ENCODE measurements at places on chromosomes 2 and 18.
A peak's percentile ranks its signal among the peaks of the same experiment; 100 is the strongest.

DNA sequence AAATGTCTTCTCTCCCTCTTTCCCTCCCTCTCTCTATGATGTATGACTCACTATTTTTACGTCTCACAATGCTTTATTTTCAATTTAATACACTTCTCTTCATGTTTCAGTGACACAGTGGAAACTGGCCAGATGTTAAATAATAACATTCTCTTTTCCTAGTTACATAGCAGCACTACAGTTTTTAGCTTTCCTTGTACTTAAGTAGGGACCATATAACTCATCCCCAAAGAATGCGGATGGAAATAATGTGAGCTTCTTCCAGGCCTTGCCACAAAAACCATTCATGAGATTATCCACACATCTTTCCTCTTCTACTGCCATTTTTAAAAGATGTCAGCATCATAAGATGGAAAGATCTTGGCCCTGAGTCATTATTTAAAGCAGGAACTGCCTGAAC is 789.4 kb downstream of the LRP1B start:
- DNase-seq = no peak

DNA sequence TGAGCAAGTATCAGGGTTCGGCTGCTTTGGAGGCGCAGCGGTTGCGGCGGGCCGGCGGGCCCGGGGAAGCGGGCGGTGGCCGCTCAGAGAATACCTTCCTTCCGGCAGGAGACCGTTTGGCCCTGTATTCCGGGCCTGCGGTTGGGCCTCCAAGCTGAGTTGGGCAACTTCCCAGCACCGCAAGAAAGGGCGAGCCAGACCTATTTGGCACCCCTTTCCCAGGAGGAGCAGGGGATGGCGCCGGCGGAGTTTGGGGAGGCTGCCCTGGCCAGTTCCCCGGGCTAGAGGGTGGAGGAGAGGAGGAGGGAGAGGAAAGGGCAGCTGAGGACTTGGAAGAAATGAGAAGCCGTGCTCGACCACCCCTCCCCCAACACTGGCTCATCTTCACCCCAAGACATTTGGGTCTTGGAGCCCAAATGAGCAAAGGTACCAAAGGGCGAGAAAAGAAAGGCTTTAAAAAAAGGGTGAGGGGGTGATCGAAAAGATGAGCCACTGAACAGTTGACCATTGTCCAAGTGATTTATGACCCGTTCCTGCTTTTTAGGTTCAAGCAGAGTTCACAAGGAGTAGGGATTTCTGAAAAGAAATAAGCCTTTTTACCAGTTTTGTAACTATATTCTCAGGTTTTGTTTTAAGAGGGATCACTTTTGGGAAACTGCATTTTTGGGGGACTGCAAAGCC is 8.4 kb downstream of the HOXD3 start:
- DNase-seq = no peak

DNA sequence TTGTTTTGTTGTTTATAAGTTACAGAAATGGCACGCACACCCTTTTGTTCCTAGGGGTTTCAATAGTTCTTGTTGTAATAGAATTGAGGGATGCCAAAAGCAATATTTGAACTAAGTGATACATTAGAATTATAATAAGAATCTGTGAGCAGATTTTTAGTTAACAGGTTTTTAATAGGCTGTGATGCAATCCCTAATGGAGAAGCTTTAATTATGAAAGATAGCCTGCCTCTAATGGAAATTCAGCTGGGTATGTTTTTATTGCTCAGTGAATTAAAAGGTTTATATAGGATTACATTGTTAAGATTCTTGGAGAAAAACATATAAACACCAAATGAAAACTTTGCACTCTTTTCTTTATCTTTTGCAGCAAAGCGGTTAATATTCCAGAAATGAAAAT is 131.1 kb downstream of the PPP1R1C start:
- DNase-seq = no peak

DNA sequence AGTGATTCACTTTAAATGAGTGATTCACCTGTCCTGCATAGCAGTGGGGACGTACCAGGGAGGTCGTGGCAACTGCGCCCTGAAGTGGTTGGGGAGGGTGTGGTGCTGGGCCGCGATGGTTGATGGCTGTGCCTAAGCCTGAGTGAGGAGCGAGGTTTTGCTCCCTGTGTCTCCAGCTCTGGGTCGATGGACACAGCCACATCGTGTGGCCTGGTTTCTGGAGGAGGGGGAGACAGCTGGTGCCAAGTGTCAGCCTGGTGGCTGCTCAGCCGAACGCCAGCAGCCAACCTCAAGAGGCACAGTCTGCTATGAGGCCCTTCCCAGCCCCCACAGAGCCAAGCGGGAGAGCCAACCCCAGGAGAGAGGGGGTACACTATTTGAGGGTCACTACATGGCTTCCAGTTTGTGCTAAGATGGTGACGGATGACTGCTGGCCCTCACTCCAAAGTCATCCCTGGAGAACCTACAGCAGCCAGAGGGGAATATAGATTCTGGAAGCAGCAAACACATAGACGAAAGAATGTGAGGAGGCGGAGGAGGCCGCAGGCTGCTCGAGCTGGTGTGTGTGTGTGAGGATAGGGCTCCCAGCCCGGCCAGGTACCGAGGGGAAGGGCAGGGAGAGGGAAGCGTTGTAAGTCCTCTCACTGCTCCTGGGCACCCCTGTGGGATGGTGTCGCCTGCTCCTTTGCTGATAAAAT is 58.6 kb upstream of the OTOF start:
- no peak for DNase-seq

DNA sequence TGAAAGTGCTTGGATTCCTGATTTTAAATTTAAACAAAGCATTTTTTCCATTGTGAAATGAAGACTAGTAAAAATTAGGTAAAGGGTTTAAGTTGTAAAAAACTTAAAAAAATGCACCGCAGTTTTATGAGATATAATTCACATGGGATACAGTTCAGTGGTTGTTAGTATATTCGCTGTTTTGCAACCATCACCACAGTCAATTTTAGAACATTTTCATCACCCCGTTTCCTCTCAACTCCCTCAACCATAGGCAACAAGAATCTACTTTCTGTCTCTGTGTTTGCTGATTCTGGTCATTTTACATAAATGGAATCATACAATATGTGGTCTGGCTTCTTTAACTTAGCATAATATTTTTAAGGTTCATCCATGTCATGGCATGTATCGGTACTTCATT is 4.0 kb downstream of the DGKD start:
- no peak for DNase-seq

DNA sequence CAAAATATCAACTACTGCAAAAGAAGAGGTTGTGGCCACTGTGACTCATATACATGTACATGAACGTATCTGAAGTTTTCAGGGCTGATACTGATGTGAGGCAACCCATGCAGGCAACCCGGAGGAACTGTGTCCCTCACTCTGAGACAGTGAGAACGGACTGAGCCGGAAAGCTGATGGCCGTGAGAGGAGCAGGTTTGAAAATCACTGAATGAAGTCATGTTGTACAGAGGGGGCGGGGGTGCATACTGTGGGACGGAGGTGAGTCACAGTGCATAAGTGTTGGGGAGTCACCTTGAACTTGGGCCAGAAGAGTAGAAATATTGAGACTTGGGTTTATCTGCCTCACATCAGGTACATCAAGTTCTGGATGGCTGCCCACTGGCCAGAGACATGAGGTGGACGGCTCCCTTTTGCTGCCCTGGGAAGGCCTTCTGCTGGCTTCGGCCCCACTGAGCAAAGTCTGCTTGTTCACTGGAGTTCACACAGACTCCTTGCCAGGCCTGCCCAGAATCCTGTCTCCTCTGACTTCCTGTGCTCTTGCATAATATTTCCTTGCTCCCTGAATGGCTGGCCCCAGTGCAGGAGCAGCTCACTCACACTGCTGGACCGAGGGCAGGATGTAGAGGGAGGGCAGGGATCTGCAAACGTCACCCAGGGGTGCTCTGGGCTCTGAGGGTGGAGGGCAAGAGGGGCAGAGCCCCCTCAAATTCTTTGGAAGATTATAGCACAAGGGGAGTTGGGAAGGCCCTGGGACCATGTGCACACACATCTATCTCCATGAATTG is 18.1 kb downstream of the EPAS1 start:
- DNase-seq = peak; percentile 78

DNA sequence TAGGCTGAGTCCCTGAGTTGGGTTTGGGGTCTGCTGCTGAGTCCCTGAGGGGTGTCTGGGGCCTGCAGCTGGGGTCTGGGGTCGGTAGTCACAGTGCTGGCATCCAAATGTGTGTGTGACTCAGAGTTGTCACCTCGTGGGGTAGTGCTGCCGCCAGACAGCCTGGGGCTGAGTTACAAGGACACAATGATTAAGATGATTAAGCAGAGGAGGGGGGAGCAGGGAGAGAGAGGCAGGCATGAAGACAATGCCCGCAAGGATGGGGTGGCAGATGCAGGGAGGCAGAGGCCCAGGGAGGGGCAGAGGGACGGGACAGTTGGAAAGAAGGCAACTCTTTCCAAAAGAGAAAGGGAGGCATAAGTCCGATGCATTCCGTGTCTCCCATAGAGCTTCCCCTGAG is 120.2 kb downstream of the CELF4 start:
- no peak for DNase-seq

- DNase-seq = no peak
Measured at GRCh38 chr2:42971947-42972736, 179.8 kb upstream of the HAAO start.

GRCh38 chr2:18803141-18803939 is 214.0 kb upstream of the NT5C1B start:
- DNase-seq = no peak

DNA sequence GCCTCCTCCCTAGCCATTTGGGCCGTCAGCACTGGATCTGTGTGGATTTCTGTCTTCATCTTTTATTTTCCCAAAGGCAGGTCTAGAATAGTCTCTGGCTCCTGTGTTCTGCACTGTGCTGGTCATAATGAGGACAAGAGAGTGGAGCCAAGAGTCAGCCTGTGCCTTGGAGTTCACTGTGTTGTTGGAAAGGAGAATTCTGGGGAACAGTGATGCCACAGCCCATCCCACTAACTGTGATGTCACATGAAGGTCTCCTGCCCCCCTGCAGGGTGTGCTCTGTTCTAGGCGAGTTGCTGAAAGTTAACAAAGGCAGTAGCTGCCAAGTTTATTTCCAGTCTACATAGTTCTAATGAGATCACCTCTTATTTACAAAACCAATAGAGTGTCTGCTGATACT is 248.5 kb downstream of the TPGS2 start:
- no peak for DNase-seq

DNA sequence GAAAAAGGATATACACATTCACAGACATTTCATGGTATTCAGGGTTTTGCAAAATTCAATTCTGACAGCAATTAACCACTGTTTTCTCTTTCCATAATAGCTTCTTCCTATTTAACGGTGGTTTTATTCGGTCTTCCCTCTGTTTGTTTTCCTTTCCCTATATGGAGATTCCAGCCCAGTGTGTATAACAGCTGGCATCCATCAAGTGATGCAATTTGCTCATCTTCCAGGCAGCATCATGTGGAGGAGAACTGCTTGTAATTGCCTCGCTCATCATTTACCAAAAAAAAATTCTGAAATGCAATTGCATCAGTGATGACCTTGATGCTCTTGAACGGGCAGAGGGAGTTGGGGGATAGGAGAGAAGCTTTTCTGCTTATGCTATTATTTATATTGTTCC is 165.9 kb upstream of the PGAP1 start:
- DNase-seq = peak; percentile 45

- DNase-seq = no peak
Measured at GRCh38 chr2:133194777-133195335, 373.4 kb downstream of the NCKAP5 start.

- no peak for DNase-seq
Measured at GRCh38 chr2:85410584-85411404, 628 bp upstream of the CAPG start.

- DNase-seq = no peak
Measured at GRCh38 chr2:84083984-84084383, 375.1 kb downstream of the SUCLG1 start.

DNA sequence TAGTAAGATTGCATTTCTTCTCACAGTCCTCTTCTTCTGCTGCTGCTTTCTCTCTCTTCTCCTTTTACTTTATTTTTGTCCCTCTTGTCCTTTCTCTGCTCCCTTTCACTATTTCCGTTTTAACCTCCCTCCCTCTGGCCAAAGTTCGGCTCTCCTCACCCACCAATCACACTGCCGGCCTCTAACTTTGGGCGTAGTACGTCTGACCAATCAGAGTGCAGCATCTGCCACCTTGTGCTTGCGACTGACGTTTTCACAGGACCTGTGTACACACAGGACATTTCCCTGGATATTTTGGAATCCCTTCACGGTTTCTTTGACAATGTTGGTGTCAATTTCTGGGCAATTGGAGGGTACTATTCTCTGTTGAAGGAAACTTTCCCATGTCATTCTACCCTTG is 22.6 kb upstream of the ICOS start:
- no peak for DNase-seq

- no peak for DNase-seq
Measured at GRCh38 chr2:11922294-11922693, 175.9 kb downstream of the LPIN1 start.

DNA sequence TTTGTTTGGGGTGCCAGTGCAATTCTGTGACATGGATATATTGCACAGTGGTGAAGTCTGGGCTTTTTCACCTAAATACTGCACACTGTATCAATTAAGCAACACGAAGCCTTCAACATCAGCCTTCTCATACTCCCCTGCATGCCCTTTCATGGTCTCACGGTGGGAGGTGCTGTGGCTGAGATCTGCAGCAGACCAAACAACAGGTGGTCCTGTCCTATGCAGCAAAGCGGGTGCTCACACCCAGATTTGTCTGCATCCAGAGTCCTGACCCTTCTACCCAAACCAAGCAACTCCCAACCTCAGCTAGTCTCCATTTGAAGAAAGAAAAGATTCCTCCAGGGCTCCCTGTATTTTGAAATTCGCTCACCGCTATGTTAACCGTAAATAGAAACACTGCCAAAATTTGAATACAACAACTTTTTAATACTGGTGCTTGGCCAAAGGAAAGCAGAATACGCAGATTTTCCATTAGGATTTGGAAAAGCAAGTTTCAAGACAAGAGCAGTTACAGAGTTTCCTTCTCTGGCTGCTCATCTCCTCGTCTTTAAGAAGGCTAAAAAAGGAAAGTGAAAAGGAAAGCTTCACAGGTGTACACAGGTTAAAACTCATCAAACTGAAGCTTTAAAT is 34.9 kb downstream of the FAM168B start:
- no peak for DNase-seq

- DNase-seq = no peak
Measured at GRCh38 chr2:226131299-226131784, 668.3 kb downstream of the IRS1 start.

- peak; percentile 24 for DNase-seq
Measured at GRCh38 chr2:239463541-239464165, 62.8 kb upstream of the HDAC4 start.

GRCh38 chr2:45105050-45105582 is 95.9 kb upstream of the SIX2 start:
- no peak for DNase-seq

DNA sequence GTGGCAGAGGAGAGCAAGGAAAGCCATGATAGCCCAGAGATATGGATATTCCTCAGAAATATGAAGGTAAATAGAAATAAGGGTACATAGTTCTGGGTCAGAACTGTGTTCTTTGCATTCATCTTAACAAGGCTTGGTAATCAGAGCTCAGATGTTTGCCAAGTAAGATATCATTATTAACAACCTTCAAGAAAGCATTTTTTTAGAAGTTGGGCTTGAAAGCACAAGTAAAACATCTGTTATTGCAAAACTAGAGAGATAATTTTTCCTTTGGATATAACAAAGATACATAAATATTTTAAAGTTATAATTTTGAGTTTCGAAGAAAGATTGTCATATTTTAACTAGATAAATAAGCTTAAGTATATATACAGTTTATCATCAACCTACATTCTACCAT is 171.4 kb downstream of the ZNF804A start:
- no peak for DNase-seq
